ENCODE measurements at places on chromosomes 5 and 9.

DNA sequence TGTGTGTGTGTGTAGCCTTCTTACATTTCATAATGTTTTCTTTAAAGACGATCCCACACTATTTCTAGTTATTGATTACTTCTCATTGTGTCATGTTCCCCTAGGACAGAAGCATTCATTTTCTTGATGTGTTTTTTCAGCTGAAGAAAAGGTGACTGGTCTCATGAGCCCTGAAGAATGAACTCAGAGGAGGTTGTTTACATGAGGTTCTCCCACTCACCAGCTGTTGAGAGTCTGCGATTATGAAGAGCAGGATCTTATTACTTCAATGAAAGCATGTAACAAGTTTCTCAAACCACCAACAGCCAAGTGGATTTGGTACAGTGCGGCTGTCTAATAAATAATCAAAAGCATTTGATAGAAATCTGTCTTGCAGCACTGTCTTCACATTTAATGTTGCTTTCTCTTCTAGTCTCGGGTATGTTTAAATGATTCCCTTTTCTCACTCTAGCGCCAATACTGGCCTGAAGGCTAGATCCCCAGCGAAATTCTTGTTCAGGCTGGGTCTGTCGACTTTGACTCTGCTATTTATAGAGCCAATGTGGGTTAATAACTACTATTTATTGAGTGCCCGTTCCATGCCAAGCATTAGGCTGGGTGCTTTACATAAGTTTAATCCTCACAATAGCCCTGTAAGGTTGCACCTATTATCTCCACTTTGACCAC lies 9.6 kb upstream of the FSD1L start:
- no peak for DNase-seq

DNA sequence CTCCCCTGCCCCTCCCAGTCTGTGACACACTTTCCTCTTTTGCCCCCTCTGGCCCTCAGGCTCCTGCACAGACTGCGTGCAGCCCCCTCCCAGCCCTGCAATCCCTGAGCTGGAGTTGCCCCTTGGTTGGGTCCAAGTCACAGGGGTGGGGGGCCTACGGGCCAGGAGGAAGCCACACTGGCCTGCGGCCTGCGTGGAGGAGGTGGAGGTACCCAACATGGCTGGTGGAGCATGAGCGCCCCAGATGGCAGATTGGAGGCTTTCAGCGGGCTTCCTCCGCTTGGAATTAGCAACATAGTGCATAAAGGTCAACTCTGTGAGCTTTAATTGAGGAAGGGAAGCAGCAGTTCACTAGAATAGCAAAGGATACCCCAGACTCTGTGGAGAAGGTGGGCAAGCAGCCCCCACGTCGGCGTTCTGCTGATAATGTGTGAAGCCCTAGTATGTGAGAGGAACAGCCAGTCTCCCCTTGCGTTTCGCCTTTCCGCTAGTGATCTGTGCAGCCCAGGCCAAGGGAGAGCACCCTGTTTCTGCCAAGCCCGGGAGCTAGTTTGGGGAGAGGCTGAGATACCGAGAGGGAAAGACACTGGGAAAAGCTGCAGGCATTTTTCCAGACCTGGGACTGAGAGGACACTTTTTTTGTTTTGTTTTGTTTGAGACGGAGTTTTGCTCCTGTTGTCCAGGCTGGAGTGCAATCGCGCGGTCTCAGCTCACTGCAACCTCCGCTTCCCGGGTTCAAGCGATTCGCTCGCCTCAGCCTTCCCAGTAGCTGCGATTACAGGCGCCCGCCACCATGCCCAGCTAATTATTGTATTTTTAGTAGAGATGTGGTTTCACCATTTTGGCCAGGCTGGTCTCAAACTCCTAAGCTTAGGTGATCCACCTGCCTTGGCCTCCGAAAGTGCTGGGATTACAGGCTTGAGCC lies 35.3 kb upstream of the MACIR start:
- no peak for DNase-seq

- no peak for DNase-seq
Observed at GRCh38 chr9:76395381-76395780, 1.2 kb upstream of the RFK start.

- no peak for DNase-seq
Observed at GRCh38 chr9:110782701-110783100, 114.1 kb downstream of the MUSK start.

- no peak for DNase-seq
Observed at GRCh38 chr9:133491656-133491925, 12.7 kb upstream of the SLC2A6 start.

- no peak for DNase-seq
Observed at GRCh38 chr5:4640795-4641194, 499.3 kb upstream of the ADAMTS16 start.

- DNase-seq: no peak
Observed at GRCh38 chr5:52878656-52879055, 90.9 kb downstream of the ITGA1 start.

- no peak for DNase-seq
Observed at GRCh38 chr9:70121818-70122436, 78.3 kb downstream of the MAMDC2 start.

DNA sequence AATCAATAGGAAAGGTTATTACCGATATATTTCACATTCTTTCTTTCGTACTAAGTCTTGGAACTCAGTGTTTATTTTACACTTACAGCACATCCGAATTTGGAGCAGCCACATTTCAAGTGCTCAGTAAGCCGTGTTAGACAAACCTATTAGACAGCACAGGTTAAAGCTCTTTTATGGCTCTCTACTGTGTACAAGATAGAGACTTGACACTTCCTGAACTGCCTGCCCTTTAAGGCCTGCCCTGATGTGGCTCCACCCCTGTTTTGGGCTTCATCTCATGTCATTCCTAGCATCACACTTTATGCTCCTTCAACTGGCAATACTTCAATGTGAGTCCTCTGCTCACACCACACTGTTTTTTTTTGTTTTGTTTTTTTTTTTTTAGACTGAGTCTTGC lies 23.5 kb upstream of the SUSD1 start:
- no peak for DNase-seq

- no peak for DNase-seq
Observed at GRCh38 chr5:130992095-130992494, 173.0 kb downstream of the HINT1 start.

GRCh38 chr9:133906932-133907910 lies 84.9 kb downstream of the VAV2 start:
- no peak for DNase-seq
